Endothelial cell of umbilical vein (primary cell): ENCODE measurements at places on chromosomes 6 and 20. TPM values are rescaled to one million over a fixed set of nuclear protein-coding genes. Genes with fewer than 3 reads are reported as not detected.

TGM3 gene
- not detected in 2 replicates for total RNA-seq

TAAR2 gene
- not detected in 2 replicates for total RNA-seq

CASP8AP2 gene
- total RNA-seq = 20.2 and 22.0 TPM in 2 replicates

FKBP1C gene
- 4.8 and 7.7 TPM in 2 replicates for total RNA-seq

WFDC5 gene
- total RNA-seq = not detected in 2 replicates

CCN6 gene
- total RNA-seq = not detected in 2 replicates

TNXB gene
- 2.7 and 3.2 TPM in 2 replicates for total RNA-seq

SNAI1 gene
- 13.4 and 14.5 TPM in 2 replicates for total RNA-seq

OLIG3 gene
- not detected in 2 replicates for total RNA-seq

PHACTR3 gene
- not detected in 2 replicates for total RNA-seq

DEFB132 gene
- total RNA-seq = not detected in 2 replicates

REM1 gene
- not detected in 2 replicates for total RNA-seq

FOXS1 gene
- not detected in 2 replicates for total RNA-seq

NKAPL gene
- 1.1 and 1.6 TPM in 2 replicates for total RNA-seq

RAD21L1 gene
- total RNA-seq = not detected in 2 replicates

PIM1 gene
- 10.5 and 11.3 TPM in 2 replicates for total RNA-seq

LRRN4 gene
- not detected in 2 replicates for total RNA-seq

SGK2 gene
- total RNA-seq = 0.27 and 0.35 TPM in 2 replicates

GSTA2 gene
- not detected in 2 replicates for total RNA-seq

ULBP2 gene
- 7.0 and 14.0 TPM in 2 replicates for total RNA-seq

MATN4 gene
- total RNA-seq = 0.14 TPM in 1 of 2 replicates, not detected in the other

BMP6 gene
- total RNA-seq = 221 and 234 TPM in 2 replicates

EDN3 gene
- not detected in 2 replicates for total RNA-seq
